ENCODE measurements at places on chromosomes 7 and 10.

DNA sequence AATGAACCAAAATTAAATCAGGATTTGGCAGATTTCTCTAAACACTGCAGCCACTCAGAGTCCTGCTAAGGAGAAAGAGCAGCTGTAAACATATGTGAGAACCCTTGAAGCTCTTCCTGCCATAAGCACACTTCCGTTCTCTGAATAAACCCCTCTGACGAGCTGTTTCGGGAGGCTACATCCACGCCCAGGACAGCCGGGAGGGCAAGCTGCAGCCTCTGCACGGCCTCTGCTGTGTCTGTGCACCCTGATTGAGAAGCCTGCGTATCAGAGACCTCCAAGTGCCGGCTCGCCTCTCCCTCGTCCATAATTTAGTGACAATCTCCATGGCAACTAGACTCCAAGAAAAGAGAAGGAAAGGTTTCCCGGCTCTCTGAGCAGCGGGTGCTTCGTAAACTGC is 114.4 kb downstream of the PTPRN2 start:
- DNase-seq: no peak

GRCh38 chr10:78454123-78454645 is 420.5 kb downstream of the RPS24 start:
- DNase-seq: no peak

DNA sequence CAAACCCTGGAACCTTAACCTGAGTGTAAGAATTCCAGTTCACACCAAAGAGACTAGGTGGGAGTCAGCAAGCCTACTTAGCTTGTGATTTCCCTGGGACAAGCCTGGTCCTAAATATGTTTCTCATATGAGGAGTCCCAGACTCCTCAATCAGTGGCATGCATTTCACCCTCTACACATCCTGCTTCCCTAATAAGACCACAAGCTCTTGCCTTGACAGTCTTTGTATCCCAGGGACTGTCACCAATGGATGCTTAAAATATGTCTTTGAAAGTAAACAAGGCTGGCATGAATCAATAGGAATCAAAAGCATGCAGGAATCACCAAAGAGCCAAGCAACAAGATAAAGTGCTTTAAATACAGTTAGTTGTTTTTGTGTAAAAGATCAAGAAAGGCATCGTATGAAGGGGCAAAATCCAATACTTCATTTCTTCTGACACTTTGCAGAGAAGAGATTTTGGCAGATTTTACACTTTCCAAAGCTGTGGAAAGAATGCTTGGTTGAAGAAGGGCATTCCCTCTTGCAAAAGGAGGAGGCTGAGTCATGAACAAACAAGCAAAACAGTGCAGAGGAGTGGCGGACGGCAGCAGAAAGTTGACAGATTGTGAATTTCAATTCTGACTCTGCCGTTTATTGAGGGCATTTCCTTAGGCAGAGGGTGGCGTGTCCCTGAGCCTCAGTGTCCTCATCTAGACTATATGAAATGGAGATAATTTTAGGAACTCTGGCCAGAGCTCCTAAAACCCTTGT is 8.5 kb upstream of the NFE2L3 start:
- DNase-seq: no peak

DNA sequence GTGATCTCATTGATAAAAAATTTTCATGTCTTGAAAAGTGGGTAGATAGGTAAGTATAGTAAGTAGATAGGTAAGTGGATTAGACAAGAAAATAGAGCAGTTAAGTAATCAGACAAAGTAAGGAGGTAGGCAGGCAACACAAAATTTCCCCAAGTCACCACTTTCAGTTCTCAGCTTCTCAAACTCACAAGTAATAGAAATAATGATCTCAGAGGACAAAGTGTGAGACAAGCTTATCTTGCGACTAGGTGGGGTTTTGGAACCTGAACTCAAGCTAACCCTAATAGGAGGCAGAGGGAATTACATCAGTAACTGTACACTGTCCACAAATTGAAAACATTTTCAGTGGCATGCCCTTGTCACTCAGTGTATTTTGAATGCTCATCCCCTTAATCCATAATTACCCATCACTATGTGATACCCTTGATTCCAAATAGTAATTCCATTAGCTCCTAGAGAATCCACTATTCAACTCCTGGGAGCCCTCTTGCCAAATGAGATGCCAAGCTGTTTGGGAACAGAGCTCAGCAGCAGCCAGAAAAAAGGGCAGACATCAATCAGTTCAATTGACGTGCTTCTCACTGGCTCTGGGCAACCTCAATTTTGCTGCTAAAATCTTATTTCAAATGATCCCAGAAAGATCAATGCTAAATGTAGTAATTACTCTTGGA is 703.2 kb downstream of the XPNPEP1 start:
- no peak for DNase-seq

DNA sequence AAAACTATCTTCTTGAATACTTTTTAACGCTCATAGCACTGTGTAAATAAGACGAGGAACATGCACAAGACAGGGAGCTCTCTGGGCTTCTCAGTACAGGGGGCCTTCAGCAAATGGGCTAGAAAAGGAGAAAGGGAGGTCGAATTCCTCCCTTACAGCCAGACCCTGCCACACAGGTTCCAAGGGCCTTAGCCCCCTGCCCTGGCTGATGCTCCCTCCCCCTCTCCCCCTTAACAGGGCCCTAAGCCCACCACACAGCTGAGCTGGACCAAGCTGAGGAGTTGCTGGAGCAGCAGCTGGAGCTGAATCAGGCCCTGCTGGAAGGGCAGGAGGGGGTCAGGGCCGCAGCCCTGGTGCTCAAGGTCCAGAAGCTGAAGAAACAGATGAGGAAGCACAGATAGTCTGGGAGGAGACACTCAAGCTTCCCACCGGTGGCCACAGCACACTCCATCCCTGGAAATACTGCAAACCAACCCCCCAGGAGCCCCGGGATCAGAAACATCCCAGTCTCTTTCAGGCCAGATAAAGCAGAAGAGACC is 153.9 kb downstream of the SNX13 start:
- DNase-seq: no peak

DNA sequence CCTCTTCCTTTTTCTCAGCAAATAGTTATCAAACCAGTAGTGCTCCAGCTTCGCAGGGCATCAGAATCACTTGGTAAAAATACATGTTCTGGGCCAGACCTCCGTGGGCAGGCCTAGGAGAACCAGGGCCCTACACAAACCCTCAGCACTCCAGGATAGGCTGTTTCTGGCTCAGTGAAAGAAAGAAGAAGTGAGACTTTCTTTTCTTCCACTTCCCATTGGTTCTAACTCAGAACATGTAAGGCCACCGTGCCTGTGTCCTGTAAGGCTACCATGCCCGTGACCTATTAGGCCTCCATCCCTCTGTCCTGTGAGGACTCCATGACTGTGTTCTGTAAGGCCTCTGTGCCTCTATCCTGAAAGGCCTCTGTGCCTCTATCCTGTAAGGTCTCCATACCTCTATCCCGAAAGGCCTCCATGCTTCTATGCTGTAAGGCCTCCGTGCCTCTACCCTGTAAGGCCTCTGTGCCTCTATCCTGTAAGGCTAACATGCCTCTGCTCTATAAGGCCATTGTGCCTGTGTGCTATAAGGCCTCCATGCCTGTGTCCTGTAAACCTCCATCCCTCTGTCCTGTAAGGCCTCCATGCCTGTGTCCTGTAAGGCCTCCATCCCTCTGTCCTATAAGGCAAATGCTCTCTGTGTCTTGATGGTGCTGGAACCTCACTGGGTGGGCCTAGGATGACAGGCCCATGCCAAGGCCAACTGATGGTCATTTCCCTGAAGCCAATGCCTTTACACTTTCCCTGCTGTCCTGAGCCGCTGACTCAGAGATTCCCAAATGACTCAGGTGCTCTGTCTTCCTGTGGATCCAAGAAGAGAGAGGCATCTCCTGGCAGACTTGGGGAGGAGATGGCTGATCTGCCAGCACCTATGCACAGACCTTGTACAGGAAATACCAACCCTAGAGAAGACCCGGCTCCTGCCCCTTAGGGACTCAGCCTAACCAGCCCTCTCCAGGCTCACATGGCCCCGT is 96.6 kb upstream of the CACUL1 start:
- no peak for DNase-seq

DNA sequence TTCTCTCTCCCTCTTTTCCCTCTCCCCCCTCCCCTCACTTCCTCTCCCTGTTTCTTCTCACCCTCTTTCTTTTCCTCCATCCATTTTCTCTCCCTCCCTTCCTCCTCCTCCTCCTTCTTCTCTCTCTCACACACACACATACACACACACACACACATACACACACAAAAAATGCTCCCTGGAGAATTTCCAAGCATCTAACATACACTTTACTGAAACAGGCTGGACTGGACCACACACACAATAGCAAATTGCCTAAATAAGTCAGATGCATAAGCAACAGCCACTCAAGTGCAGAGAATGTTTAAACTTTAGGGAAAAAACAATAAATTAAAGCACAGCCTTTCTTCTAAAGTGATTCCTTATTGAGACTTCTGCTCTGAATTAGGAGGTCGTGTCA is 267.7 kb downstream of the FGFR2 start:
- no peak for DNase-seq

GRCh38 chr10:63384001-63384400 is 81.8 kb downstream of the JMJD1C start:
- DNase-seq: no peak

- no peak for DNase-seq
Measured at GRCh38 chr7:41803569-41803968, 100.7 kb upstream of the INHBA start.

DNA sequence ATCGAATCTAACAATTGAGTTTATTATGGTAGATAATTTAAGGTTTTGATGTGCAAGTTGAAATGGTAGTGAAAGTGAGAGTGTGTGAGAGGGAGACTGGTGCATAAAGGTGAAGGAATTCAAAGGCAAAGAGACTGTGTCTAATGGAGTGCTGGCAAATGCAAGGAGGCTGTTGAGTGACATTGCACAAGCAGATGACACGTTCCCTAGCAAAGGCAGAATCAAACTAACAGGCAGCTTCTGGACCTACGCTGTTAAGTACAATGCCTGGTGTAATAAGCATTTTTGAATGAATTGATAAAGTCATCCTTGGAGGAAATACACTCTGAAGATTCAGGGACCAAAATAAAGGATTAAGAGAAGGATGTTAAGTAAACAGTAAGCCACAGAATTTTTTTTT is 11.7 kb upstream of the GPR141 start:
- DNase-seq: no peak

- DNase-seq: no peak
Measured at GRCh38 chr7:19262826-19263225, 117.6 kb upstream of the FERD3L start.

DNA sequence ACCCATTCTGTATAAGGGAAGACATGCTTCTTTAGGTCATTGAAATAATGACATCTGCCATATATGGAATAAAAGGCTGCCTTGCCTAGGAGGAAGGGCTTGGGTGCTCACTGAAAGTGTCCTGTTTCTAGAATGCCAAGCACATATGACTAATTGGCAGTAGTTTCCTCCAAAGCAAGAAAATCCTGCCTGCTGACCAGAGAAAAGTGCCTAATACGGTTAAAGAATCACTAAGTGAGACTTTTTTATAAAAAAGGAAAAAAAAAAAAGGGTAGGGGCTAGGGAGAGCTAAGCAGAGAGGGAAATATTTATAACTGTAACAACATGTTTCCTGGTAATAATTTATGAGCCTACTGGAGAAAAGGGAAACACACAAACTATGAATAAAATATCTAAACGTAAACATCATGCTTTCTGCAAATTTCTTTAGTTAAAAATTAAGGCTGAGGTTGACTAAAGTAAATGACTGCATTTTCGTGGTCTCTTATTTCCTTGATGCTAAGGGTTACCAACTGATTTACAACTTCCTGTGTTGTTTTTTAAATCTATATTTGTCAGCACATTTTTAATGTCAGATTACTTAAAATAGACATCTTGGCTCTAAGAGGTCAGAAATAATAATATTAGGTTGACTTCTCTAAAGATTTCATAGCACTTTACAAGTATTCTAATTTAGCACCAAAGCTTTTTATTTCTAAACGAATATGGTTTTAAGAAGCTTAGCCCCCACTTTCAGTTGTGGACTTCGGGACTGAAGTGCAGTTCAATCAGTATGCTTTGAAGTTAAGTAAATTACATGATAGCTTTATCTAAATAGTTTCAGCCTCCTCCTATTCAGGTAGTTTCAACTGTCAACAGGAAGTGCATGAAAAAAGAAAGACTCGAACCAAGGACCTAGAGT is 89.6 kb downstream of the CABCOCO1 start:
- DNase-seq: no peak

All from stimulated activated CD4-positive, alpha-beta T cell treated with anti-CD3 and anti-CD28 coated beads, Interleukin-15, amount 100 ng/mL, for 1 hour (primary cell).